ENCODE measurements at places on chromosomes 5 and 9.

- DNase-seq, result peak; percentile 37
These were observed 42.8 kb downstream of the TEK start for GRCh38 chr9:27151693-27152404.

DNA sequence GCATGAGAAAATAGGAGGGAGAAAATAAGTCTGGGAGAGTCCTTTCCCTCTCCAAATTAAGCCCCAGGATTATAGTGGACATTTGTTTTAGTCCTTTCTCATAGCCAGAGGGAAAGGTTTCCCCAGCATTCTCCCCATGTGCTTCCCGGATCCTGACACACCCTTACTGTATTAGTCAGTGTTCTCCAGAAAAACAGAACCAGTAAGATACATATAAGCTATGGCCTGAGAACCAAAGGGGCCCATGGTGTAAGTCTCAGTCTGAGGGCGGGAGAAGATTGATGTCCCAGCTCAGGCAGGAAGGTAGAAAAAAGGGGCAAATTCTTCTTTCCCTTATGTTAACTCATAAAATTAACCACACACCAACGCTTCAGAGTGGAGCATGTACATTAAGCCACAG lies 25.6 kb upstream of the SPATA31D4 start:
- DNase-seq, result no peak

DNA sequence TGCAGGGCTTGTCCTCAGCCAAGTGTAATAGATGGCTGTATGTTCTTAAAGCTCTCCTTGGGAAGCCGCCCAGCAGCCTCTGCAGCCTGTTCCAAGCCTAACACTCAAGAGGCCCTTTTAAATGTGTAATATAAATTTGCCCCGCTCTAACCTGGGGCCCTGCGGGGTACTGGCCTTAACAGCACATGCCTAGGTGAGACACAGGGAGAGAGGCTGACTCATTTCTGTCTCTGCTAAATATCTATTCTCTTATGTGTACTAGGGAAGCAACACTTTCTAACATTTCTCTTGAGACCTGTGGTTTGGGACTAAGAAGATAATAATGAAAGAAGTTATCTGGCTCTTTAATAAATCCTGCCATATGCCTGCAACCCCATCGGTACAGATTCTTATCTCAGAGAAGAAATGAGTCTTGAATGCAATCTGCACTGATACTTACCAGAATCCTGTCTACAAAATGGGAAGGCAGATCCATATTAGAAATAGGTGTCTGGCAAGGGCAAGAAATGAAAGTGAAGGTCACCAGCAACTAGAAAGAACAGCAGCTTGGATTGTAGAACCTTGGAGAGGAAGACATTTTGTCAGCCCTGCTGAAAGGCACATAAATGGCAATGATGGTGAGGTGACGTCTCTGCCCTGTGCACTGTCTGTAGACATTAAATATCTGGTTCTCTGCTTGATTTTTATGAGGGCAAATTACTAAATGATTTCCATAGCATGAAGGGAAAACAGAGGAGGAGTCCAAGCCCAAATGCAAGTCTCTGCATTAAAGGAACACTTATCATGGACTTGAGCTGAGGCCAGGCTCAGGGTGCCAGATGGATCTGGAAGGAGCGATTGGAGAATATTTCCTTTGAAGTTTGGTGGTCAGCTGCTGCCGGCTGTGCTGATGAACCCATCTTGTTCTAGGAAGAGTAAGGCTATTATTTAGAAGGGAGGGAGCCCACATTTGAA lies 14.5 kb upstream of the TGFBI start:
- DNase-seq, result no peak

DNA sequence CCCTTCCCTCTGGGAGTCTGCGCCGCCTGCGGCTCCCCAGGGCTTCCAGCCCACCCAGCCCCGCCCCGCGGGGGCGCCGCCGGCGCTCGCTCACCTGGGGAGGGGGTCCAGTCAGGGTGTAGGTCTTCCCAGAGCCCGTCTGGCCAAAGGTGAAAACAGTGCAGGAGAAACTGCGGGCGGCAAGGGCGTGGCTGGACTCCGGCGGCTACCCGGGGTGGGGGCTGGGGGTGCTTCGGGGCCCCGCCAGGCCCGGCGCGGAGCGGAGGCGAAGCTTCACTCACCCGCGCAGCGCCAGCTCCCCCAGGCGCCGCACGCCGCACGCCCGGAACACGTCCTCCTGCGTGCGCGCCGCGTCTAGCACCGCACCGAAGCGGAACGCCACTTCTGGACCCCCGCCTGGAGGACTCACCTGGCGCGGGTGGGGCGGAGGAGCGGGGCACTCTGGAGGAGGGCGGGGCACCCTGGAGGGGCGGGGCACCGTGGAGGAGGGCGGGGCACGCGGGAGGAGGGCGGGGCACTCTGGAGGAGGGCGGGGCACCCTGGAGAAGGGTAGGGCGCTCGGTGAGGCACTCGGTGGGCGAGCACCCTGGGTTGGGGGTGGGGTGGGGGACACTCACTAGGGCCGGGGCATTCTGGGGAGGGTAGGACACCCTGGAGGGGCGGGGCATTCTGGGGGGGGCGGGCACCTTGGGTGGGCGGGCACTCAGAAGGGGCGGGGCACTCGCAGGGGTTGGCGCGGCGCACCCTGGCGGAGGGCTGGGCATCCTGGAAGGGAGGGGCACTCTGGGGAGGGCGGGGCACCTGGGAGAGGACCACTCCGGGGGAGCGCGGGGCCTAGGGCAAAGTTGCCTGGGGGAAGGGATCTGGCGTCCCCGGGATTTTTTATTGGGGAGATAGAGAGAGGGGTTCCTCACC lies 814 bp downstream of the KIF12 start:
- no peak for DNase-seq

DNA sequence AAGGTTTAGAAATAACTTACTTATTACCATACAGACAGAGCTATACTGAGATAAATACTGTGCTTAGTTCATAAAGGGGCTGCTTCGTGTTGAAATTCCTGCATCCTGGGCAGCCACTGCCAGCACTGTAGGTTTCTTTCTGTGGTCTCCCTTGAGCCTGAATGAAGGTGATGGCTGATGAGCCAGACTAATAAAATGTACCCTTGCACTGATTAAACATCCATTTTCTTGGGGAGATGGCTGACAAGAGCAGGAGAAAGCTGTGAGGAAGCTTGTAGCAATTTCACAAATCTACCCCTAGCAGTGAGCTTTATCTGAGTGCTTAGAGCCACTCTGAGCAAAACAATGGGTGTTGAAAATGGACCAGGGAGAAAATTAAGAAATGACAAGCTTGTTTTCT lies 23.3 kb upstream of the ZSWIM6 start:
- DNase-seq, result no peak

- no peak for DNase-seq
These were observed 139.6 kb downstream of the SPATA31D1 start for GRCh38 chr9:82128011-82128696.

- no peak for DNase-seq
These were observed 579 bp upstream of the FAM78A start for GRCh38 chr9:131276891-131277286.

GRCh38 chr9:69600314-69601047 lies 71.7 kb downstream of the APBA1 start:
- no peak for DNase-seq

DNA sequence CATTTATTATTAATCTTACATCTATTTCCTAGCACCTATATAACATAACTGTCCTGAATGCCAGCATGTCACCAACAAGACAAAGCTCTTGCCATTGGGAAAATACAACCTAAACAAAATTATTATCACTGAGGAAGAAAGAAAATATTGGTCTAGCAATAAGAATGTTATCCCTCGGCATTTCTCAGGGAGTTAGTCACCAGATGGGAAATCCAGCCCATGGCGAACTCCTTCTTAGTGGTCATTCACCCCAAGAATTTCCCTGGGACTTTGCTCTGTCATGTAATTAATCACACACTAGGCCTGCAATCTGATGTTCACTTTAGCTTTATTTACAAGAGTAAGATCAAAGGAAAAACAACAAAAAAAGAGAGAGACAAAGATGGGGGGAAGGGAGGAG lies 56.1 kb upstream of the TAS2R1 start:
- DNase-seq, result peak; percentile 7

- no peak for DNase-seq
These were observed 58.0 kb upstream of the UBAC1 start for GRCh38 chr9:136019041-136019680.

GRCh38 chr5:150636391-150637244 lies 3.8 kb upstream of the SYNPO start:
- DNase-seq, result peak; percentile 61

GRCh38 chr5:171632616-171633015 lies 153.0 kb upstream of the SMIM23 start:
- no peak for DNase-seq

GRCh38 chr9:3840311-3840710 lies 314.5 kb upstream of the RFX3 start:
- DNase-seq, result no peak

- no peak for DNase-seq
These were observed 15.3 kb downstream of the LHX3 start for GRCh38 chr9:136189394-136190236.

DNA sequence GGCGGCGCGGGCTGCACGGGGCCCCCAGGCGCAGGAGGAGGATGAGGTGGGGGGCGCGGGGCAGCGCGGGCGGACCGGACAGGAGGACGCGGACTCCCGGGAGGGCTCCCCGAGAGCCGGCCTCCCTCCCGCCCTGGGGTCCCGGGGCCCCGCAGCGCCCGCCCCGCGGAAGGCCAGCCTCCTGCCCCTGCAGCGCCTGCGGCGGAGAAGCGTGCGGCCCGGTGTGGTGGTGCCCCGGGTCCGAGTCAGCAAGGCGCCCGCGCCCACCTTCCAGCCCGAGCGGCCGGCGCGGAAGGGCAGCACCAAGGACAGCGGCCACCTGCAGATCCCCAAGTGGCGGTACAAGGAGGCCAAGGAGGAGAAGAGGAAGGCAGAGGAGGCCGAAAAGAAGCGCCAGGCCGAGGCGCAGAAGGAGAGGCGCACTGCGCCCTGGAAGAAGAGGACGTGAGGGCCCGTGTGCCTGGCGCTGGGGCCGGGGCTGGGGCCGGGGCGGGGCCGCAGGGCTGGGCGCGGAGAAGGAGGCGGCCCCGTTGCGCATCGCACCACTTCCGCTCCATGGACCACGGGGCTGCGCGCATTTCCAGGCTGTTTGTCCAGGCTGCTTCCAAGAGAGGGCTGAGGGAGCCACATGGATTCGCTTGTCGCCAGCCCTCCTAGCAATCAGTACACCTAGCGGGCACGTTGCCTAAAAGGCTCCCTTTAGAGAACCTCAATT lies 86.0 kb downstream of the ANKRD33B start:
- DNase-seq, result no peak

DNA sequence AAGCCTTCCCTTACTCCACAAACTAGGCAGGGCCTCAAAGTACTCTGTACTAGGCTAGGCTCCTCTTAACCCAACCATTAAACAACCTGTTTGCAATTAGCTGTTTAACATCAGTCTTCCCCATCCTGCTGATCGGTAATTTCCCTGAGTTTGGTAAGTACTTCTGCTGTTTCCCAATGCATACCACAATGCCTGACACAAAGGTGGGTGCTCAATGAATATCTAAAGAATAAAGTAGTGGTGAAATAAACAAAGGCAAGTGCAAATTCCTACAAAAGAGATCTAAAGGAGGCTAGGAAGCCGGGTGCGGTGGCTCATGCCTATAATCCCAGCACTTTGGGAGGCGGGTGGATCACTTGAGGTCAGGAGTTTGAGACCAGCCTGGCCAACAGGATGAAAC lies 25.0 kb downstream of the FBXW2 start:
- no peak for DNase-seq

GRCh38 chr5:173648308-173648866 lies 31.9 kb upstream of the BOD1 start:
- no peak for DNase-seq

DNA sequence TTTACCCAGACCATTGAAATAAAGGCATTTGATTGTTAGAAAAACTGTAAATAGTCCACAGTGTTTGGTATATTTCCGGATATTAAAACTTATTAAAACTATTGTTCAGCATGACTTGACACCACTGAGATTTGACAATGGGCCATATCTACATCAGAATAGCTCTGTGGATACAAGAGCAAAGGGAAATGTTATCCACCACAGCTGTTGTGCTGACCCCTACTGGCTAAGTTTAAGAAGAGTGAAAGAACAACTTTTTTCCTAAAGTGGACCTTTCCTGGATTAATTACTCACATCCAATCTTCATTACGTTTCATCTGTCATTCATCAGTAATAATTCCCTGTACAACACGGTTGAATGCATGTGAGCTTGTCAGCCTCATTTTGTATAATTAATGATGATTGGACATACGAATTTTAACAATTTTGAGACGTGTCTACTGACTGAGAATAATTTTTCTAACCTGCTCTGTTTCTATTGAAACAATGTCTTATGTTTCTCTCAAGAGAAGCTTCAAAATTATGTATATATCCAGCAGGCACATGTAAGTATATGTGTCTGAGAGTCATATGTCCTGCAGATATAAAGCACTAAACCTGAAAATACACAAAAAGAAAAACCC lies 1952.6 kb downstream of the MAT2B start:
- DNase-seq, result peak; percentile 22

DNA sequence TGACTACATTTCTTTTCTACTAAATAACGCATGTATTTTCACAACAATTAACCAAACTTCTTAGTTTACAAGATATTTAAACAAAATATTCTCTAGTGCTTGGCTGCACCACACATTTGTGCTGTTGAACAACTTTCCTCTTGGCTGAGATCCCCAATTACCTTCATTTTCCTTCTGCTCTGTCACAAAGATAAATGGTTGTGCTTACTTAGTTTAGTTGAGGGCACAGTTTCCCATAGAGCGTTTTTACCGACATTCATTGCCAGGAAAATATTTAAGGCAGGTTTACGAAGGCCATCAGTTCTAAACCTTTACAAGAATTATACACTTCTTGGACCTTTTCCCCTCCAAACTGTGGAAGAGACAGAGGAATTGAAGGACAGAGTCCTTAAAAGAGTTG lies 60.7 kb downstream of the PRUNE2 start:
- DNase-seq, result no peak

GRCh38 chr9:118482306-118482705 lies 778.1 kb downstream of the TLR4 start:
- DNase-seq, result no peak

- DNase-seq, result no peak
These were observed 36.0 kb downstream of the FOXD1 start for GRCh38 chr5:73412597-73412988.

- DNase-seq, result no peak
These were observed 64.2 kb upstream of the STK32A start for GRCh38 chr5:147170603-147171002.

DNA sequence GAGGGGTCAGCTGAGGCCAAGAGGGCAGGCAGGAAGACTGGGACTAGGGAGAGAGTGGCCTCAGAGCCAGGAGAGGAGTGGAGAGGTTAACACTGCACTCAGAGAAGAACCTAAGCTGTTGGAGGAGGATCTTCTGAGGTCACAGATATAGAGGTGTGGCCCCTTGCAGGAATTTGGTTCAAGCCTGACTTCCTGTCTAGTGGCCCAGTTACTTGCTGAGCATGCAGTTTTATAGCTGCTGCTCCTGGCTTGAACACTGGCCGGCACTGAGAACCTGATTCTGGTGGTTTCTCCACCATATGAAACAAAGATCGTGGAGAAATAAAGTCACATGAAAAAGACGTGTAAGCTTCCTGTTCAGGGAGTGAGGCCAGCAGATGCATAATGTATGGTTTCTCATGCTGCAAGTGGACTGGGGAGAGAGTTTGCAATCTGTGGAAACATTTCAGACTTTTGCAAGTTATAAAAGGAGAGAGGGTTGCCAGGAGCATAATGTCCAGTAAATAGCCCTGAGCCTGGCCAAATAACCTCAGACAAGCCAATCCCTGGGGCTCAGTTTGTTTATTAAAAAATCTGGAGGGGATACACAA lies 82.6 kb downstream of the GALNT10 start:
- DNase-seq, result no peak

Data from retinal pigment epithelial cell (primary cell).